Stimulated activated CD4-positive, alpha-beta T cell treated with anti-CD3 and anti-CD28 coated beads, Interleukin-4, amount 100 ng/mL, for 4 hours (primary cell): ENCODE measurements at places on chromosomes 1 and 21.

- no peak for DNase-seq
Observed at GRCh38 chr21:34630536-34631143, 15.7 kb upstream of the RCAN1 start.

DNA sequence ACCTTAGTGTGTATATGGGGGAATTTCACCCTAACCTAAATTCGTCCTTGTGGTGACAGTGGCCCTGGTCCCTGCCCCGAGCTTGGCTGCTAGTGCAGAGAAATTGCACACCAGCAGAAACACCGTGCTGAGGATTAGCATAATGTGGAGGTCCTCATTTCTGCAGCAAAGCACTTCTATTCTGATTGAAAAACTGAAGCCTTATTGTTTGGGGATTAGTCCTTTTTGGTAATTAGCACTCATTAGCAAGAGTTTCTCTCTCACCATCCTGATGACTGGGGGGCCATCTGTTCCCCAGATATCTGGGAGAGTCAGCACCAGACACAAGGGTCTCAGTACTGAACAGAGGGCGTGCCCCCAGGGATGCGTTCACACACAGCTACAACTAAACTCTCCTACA is 55.2 kb downstream of the AJAP1 start:
- DNase-seq, result no peak

- no peak for DNase-seq
Observed at GRCh38 chr1:110487726-110488125, 31.2 kb downstream of the KCNA10 start.

DNA sequence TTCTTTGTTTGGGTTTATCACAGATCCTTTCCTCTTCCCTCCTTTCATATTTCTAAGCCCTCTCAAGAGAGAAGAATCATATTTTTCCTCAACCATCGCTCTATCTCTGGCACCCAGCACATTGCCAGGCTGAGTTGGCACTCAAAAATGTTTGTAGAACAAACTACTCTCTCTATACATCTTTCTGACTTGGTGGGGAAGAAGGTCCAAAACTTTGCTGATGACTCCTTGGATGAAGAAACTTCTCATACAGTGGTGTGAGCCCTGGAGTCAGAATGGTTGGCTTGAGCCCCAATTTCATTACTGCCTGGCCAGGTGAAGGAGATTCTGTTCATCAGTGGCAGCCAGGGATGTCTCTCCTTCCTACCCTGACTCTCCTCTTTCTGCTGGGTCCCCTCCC is 11.9 kb downstream of the ALX3 start:
- no peak for DNase-seq

- DNase-seq, result no peak
Observed at GRCh38 chr1:179632868-179633267, 41.2 kb downstream of the TDRD5 start.

- no peak for DNase-seq
Observed at GRCh38 chr21:39127506-39127905, 55.7 kb downstream of the PSMG1 start.

DNA sequence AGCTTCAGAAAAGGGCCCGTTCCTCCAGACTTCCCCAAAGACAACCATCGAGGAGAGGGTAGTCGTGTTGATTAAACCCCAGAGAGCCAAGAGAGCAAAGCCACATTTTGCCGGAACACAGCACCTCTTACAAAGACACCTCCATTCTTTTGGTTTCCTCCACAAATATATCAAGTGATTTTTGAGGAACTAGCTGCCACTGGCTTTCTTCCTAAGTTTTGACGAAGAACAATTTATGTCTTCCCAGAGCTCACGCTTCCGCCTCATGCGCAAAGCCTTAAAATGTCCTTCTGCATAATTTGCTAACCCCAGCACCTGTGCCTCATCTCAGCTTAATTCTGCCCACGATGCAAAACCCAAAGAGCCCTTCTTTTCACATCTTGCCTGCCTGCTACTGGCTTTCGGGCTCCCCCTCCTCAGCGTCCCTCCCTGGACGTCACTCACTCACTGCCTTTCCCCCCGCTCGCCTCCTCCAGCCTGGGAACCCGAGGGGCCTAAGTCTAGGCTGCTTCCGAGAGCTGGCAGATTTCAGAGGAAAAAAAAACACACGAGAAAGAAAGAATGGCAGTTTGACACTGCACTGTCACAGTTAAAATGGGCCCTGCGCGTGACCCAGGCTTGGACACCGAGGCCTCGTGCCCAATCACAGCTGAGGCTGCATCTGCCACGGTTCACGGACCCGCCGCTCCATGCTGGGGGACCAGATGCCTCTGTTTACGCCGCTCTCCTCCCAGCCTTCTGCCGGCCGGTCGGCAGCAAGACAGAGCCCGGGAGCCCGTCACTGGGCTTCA is 77.6 kb upstream of the IFNAR2 start:
- DNase-seq, result no peak

- no peak for DNase-seq
Observed at GRCh38 chr1:18285538-18285924, 177.9 kb downstream of the IGSF21 start.

DNA sequence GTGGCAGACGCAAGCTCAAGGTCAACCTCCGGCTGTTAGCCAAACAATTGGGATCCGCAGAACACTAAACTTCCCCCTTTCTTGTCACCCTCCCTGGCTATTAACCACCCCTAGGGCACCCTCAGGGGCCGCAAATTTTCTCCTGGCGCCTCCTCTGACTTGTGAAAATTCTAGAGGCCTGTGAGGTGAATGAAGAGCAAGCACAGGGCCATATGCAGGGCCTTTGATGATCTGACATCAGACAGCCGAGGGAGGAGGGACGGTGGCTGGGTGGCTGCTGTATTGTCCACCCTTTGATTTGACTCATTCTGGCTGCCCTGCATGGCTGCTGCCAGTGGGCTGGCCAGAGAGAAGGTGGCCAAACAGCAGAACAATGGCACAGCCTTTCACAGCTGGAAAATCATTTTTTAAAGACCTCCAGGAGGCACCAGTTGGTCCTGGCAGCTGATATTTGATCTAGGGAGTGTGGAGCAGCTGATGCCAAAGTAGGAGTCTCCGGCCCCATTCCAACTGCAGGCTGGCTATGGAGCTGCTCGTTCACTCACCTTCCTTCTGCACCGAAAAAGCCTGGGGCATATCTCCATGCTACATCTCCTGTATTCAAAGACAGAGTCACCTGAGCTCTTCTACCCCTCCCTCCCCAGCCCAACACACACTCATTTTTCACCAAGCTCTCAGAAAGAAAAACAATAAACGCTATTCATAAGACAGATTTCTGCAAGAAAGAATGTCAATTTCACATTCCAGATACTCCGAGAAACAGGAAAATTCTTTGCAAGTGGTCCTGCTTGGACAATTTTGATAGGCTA is 44.9 kb upstream of the BARHL2 start:
- DNase-seq, result no peak

GRCh38 chr1:38261574-38261973 is 215.0 kb upstream of the POU3F1 start:
- no peak for DNase-seq

GRCh38 chr1:94079080-94079940 is 41.6 kb downstream of the ABCA4 start:
- DNase-seq, result no peak

GRCh38 chr1:199684686-199685273 is 342.7 kb upstream of the NR5A2 start:
- no peak for DNase-seq

DNA sequence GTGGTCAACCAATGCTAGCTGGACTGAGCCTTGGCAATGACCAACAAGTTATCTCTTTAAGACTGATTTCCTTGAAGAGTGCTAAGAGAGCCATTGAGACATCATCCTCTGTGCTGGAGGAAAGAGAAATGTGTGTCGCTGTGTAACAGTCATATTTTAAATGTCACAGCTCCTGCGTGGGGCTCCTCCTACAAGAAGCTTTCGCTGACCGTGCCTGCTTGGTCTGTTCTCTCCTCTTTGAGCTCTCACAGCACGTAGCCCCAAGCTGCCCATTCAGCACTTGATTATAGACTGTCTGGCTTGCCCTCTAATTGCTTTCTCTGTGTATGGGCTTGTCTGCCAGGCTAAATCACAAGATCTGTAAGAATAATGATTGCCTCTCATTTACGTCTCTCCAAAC is 221.3 kb downstream of the FOXD2 start:
- DNase-seq, result no peak

GRCh38 chr1:231776010-231776756 is 149.6 kb downstream of the DISC1 start:
- no peak for DNase-seq

- DNase-seq, result no peak
Observed at GRCh38 chr1:101312147-101312546, 75.3 kb downstream of the S1PR1 start.

- DNase-seq, result peak; percentile 61
Observed at GRCh38 chr1:212950243-212951125, at the start of gene VASH2. TSS of gene VASH2 (plus strand) at chr1:212950541. CDS start at chr1:212951543, 1,002 bp downstream.

- peak; percentile 7 for DNase-seq
Observed at GRCh38 chr21:14864211-14865021, 200.4 kb downstream of the NRIP1 start.

DNA sequence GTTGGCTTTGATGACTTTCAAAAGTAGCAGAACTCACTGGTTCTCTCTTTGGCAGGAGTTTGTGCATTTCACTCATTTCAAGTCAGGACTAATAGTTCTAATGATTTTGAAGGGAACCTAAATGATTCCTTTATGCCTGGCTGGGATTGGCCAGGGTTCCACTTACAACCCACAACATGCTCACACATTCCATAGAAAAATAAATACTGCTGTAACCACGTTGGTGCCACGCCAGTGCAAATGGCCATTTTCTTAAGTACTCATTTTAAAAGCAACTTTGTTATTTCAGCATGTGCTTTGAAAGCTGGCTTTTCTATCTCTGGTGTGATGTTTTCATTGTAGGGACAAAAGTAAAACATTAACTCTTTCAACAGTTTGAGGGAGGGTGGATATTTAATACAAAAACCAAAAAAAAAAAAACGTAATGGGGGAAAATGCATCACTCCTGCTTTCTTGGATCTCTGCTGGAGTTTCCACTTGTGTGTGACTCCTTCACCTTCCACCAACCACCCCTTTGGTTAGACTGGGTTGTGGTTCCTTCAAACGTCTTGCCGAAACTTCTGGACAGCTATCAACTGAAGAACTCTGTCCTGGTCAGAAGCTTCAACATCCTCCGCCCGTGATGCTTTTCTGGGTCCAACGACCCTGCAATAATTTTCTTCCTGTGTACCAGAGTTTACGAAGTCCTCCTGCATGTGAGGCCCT is 300.4 kb upstream of the RUNX1 start:
- no peak for DNase-seq

DNA sequence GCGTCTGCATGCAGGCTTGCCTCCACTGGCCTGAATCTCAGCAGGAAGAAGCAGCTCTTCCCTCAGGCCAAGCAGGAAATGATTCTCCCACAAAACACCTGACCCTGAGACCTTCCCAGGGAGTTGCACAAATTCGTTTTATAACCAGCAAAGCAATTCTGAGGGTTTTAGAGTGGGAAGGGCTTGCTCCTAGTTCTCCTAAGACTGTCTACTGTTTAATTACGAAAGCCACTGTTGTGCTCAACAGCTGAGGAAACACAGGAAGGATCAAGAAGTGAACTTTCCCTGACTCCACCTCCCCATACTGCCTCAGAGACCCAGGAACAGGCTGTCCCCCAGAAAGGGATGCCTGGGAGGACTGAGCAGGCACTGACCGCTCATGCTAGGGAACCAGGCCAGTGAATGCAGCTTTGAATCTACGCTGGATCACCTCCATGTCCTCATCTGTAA is 37.0 kb upstream of the PUM1 start:
- DNase-seq, result no peak

GRCh38 chr1:203557390-203557789 is 63.4 kb downstream of the OPTC start:
- no peak for DNase-seq

- no peak for DNase-seq
Observed at GRCh38 chr1:69459244-69459643, 108.5 kb upstream of the LRRC7 start.

DNA sequence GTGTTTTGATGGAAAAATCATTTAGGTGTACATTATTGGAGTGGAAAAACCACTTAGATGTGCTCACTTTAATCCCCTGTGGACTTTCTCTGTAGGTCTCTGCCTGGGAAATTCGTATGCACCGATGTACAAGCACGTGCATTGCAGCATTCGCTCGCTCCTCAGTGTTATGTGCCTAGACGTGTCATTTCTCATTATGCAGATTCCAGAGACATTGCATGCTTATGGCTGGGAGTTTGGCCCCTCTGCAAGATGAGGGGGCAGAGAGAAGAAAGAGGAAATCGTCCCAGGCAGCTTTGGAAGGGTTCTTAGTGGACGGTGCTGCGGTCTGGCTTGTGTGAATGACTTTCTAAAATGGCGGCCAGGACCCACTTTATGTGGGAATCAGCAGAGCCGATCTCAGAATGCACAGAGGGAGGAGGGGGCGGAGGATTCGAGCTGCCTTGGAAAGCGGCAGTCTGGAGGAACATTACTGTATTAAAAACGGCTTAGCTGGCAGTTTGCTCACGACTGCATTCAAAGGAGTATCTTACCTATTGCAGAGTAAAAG is 2.3 kb downstream of the SPEN start:
- DNase-seq, result peak; percentile 10

GRCh38 chr1:239322369-239322768 is 64.0 kb upstream of the CHRM3 start:
- DNase-seq, result no peak

DNA sequence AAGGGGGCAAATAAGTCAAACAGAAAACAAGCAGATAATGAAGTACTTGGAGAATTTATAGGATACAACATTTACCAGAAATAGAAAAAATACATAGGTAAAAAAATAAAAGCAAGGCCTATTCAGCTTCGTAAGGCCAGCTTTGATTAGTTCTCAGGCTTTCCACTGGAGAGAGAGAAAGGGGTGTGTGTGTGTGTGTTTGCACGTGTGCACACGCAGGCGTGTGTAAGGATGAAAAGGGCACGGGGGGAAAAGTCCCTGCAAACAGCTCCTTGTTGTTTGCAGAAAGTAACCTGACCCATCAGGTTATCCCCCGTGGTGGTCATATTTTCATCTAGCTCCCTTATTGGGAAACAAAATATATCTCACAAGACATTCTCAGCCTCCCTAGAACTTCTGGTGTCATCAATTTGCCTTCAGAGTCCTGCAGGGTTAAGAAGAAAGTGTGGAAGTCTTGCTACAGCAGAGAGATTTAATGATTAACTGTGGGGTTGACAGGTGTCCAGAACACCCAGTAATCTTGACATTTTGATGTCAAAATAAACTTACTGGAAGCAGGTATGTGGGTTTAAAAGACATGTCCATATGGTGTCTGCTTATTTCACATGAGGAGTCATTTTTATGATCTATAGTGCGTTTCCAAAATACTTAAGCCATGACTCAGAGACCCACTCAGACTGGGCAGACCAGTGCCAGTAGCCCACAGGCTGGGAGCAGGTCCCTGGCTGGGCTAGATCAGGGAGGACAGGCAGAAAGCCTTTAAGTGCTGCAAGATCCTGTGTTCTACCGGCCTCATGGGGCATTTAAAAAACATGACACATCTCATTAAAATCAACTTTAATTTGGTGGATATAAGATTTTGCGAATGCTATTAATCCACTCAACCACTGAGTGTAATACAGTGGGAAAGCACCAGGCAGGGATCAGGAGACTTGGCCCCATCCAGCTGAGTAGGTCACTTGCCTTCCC is 487.6 kb upstream of the CAMK1G start:
- DNase-seq, result no peak

- no peak for DNase-seq
Observed at GRCh38 chr1:35369922-35370671, 101.6 kb downstream of the ZMYM4 start.

- no peak for DNase-seq
Observed at GRCh38 chr1:27603309-27603680, 649 bp downstream of the AHDC1 start.
